ENCODE measurements at places on chromosomes 13 and 19.
A peak's percentile ranks its signal among the peaks of the same experiment; 100 is the strongest.

GRCh38 chr19:34588249-34588648 is 88.7 kb downstream of the SCGB2B2 start:
- no peak overlapping the region for H3K4me3 ChIP-seq
- H3K36me3 ChIP-seq = no peaks in the 10 kb centered on the region
- H3K27me3 ChIP-seq = no peaks in the 10 kb centered on the region
- no peak for DNase-seq
- no peaks in the 10 kb centered on the region for H3K4me1 ChIP-seq

DNA sequence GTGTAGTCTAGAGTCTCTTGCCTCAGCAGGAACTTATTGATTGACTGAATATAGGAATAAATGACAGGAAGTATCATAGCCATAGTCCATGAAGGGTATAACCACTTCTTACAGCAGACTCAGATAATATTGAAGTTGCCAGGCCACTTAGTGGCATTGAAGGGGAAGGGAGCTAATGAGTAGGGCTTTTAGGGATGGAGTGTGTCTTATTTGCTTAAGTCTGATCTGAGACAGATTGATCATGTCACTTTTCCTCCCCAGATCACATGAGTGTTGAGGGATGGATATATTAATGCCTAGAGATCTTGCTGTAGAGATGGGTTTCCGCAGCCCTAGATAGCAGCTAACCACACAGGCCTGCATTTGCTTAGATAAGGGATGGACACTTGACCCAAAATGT is 62.2 kb upstream of the NBEA start:
- DNase-seq = no peak
- no peak overlapping the region for H3K4me3 ChIP-seq

- H3K27ac ChIP-seq = no peak overlapping the region
- peaks cover 1% of the 10 kb centered on the region for H3K27me3 ChIP-seq
- DNase-seq = no peak
- H3K36me3 ChIP-seq = no peaks in the 10 kb centered on the region
Observed at GRCh38 chr19:11190501-11190900, 6.8 kb downstream of the KANK2 start.

DNA sequence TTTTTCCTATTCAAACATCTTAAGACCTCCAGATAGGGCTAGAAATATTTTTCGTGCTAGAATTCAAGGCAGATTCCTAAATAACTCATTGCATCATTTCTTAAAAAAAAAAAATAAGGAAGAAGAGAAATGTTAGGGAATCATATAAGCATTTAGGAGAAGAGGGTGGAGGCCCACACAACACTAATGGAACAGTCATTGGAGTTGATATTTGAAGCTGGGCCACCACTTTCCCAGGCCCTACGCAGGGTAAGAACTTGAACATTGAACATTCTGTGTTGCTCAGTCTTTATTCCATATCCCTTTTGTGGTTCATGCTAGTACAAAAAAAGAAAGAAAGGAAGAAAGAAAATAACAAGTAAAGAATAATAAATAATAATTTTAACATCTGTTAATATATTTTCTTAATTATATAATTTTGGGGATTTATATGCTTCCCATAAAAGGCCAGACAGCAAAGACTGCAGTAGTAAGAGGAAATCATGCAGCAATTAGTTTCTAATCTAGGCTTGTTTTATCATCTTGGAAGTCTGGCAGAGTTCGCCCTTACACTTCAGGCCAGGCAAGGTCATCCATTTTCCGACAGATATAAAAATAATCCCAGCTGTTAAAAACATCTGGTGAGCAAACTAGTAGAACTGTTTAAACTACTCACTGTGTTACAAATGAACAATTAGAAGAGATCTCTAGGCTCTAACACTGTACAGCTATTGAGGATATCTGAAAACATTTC is 127.7 kb downstream of the FRY start:
- H3K36me3 ChIP-seq = no peaks in the 10 kb centered on the region
- H3K27ac ChIP-seq = no peak overlapping the region
- H3K4me3 ChIP-seq = no peak overlapping the region
- DNase-seq = no peak
- no peaks in the 10 kb centered on the region for H3K27me3 ChIP-seq

DNA sequence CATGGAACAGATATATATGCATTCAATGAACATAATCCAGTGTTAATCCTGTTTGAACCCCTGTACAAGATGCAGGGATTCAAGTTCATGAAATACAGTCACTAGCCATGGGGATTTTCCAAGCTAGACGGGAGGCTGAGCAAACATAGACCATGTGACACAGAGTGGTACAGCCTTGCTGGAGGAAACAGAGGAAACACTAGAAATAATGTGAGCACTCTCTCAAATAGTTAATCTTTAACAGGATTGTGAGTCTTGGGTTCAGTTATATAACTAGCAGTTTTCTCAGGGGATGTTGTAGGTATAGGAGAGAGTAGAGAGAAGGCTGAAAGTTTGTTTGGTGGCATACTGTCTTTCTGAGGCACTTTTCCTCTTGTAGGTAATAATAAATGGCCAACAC is 13.9 kb upstream of the LGALS16 start:
- no peak overlapping the region for H3K27ac ChIP-seq
- H3K27me3 ChIP-seq = peaks cover 19% of the 10 kb centered on the region
- no peak for DNase-seq
- H3K36me3 ChIP-seq = no peaks in the 10 kb centered on the region
- H3K4me1 ChIP-seq = no peaks in the 10 kb centered on the region

GRCh38 chr19:14375582-14376291 is 5.5 kb upstream of the ADGRE5 start:
- H3K27ac ChIP-seq = peak overlapping the region; percentile 98
- DNase-seq = no peak
- H3K4me3 ChIP-seq = peak overlapping the region; percentile 69
- H3K4me1 ChIP-seq = peaks cover 72% of the 10 kb centered on the region

DNA sequence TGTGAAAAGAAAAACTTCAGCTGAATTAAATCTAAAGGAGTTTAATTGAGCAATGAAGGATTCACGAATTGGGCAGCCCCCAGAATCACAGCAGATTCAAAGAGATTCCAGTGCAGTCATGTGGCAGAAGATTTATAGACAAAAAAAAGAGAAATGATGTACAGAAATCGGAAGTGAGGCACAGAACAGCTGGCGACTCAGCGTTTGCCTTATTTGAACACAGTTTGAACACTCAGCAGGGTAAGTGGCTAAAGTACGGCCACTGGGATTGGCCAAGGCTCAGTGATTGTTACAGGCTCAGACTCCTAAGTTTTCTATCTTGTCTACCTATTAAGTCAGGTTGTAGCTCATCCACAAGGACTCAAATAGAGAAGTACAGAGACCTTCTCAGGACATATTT is 11.6 kb upstream of the CFAP97D2 start:
- no peak for DNase-seq
- peaks cover 11% of the 10 kb centered on the region for H3K4me1 ChIP-seq
- H3K4me3 ChIP-seq = no peak overlapping the region
- H3K36me3 ChIP-seq = no peaks in the 10 kb centered on the region

GRCh38 chr13:44136696-44137268 is 236.8 kb upstream of the SERP2 start:
- no peak overlapping the region for H3K27ac ChIP-seq
- no peaks in the 10 kb centered on the region for H3K36me3 ChIP-seq
- peaks cover 8% of the 10 kb centered on the region for H3K4me1 ChIP-seq
- peaks cover 5% of the 10 kb centered on the region for H3K27me3 ChIP-seq
- no peak for DNase-seq

- peaks cover 1% of the 10 kb centered on the region for H3K4me1 ChIP-seq
- DNase-seq = peak; percentile 19
- H3K27ac ChIP-seq = no peak overlapping the region
- H3K4me3 ChIP-seq = peak overlapping the region; percentile 31
- H3K36me3 ChIP-seq = peaks cover 18% of the 10 kb centered on the region
Observed at GRCh38 chr19:52492994-52493470, 34.4 kb upstream of the ZNF808 start.

Data from activated CD8-positive, alpha-beta T cell treated with anti-CD3 and anti-CD28 coated beads, Interleukin-2, amount 10 ng/mL, durations not matched to agents 7 days and 5 days (primary cell).